Stimulated activated CD4-positive, alpha-beta T cell treated with anti-CD3 and anti-CD28 coated beads, TNF-alpha, amount 100 ng/mL, for 48 hours (primary cell): ENCODE measurements at places on chromosomes 2 and 18.

DNA sequence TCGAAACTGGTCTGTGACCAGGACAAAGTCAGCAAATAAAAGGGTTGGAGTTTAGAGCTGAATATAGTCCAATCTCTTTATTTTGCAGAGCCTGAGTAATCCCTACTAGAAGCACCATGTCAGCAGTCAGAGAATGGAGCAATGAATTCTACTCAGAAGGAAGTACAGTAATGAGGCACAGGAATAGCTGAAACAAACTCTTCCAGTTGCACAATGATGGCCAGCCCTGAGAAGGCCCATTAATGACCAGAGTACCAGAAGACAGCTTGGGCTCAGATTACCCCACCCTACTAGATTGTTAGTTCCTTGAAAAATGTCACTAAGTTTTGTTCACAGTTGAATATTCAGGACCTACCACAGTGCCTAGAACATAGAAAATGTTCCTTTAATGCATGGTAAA is 40.3 kb upstream of the SCG2 start:
- no peak for DNase-seq

DNA sequence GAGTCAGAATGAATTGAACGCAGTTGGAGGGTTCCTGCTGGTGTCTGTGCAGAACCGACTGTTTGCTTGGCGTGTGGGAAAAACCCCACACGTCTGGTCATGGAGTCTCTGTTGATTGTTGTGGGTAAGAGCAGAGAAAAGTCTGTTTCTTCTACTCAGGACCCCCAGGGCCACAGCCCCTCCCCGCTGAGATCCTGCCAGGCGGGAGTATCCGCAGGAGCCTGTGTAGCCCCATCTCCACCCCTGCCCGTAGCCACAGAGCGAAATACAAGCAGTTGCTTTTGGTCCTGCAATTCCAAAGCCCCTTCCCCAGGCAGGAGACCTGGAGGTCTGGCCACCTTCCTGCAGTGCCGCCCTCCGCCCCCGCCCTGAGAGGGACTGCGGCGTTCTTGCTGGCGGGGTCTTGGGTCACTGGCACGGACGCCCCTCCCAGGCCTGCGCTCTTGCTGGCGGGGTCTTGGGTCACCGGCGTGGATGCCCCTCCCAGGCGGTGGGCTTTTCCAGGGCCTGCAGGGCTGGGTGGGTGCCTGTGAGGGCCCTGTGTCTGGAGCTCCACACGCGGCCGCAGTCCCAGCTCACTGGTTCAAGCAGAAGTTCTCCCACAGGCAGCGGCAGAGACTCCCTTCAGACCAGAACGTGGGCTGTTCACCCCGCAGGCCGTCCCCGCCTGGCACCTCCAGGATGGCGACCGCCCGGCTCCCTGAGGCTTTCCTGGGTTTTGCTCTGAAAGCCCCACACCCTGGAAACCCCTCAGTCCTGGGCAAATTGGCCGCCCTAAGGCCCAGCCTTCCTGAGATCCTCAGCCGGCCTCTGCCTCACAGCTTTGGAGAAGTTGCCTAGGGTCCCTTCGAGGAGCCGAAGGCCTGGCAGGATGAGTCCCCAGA is 76.0 kb upstream of the CTDP1 start:
- DNase-seq, result no peak

GRCh38 chr2:67346718-67347407 is 50.3 kb upstream of the ETAA1 start:
- DNase-seq, result no peak

DNA sequence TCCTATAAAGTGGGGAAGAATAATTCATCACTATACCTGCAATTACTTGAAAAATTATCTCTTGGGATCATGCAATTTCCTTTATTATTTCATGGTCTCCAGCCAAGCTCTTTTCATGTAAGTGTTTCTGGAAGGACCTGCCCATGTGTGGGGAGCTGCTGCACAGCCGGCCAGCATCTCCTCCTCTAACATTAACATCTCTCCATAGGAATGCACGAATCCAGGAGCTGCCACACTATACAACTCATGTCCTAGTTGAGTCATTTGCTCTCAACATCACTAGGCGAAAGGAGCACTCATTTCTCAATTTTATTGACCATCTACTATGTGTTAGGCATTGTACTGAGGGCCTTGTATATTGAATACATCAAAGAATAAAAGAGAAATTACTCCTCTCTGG is 144.3 kb upstream of the ERBB4 start:
- DNase-seq, result no peak

- DNase-seq, result no peak
Observed at GRCh38 chr2:44135771-44136170, 32.9 kb upstream of the PPM1B start.

- DNase-seq, result no peak
Observed at GRCh38 chr2:195945056-195945455, 123.6 kb downstream of the DNAH7 start.

DNA sequence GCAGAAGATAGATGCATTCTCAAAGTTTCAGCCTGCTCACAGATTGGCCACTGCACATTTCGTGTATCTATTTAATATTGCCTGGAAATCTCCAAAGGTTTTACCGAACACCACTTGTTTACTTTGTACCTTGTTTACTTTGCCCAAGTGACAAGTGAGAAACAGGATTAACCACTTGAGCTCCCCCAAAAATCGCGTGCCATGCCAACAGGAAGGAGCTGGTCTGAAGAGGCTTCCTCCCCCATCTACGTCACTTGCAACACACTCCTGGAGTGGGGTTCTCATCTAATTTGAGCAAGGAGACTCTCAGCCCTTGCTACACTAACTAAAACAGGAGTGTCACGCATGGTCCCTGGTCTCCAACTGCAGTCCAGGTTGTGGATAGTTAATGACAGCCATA is 212.5 kb upstream of the TMEM200C start:
- DNase-seq, result no peak

GRCh38 chr2:186442885-186443284 is 43.2 kb upstream of the ZC3H15 start:
- no peak for DNase-seq

DNA sequence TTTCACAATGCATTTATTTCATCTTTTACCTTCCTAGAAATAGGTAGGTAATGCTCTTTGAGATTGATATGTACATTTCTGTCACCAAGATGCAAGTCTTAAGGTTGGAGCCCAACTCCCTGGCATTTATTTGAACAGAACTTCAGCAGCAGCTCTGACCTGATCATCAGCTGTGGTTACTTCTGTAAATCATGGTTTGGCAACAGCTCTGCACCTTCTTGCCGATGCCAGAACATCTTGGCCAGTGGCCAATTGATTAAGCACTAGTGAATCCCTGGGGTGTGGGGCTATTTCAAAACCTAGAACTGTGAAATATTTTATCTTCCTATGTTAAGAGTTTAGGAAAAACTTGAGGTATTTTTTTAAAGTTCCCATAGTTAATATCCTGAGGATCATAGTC is 124.8 kb upstream of the NYAP2 start:
- no peak for DNase-seq

DNA sequence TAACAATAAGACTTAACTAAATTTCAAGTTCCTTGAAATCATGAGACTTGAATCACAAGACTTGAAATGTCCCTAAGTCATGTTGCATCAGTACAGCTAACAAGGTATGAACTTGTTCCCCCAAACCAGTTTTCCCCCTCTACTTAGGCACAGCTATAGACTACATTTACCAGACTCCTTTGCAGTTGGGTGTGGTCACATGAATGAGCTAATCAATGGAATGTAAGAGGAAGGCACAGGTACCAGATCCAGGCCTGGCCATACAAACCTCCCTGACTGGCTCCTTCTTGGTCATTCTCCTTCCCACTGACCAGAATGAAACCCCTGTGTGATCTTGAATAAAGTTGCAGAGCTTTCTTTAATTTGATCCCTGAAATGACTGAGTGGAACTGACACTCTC is 77.8 kb downstream of the DNER start:
- DNase-seq, result no peak
